Cardiac ventricle fibroblast (primary cell): ENCODE measurements at places on chromosomes 3 and 15. TPM values are rescaled to one million over a fixed set of nuclear protein-coding genes. Genes with fewer than 3 reads are reported as not detected.

Gene COL8A1
- total RNA-seq, result 73.3 and 83.3 TPM in 2 replicates

Gene ST8SIA2
- total RNA-seq, result not detected in 2 replicates

Gene PROS1
- 119 and 142 TPM in 2 replicates for total RNA-seq

Gene MED12L
- 0.05 and 0.06 TPM in 2 replicates for total RNA-seq

Gene SLC9C1
- total RNA-seq, result 0.19 TPM in 1 of 2 replicates, not detected in the other

Gene EFHB
- total RNA-seq, result 1.2 and 4.4 TPM in 2 replicates

Gene LRRC15
- total RNA-seq, result not detected in 2 replicates

Gene MESP2
- 0.98 and 1.3 TPM in 2 replicates for total RNA-seq

Gene MEX3B
- total RNA-seq, result 3.0 and 3.4 TPM in 2 replicates

Gene NANOGP8
- total RNA-seq, result not detected in 2 replicates

Gene GNAI2
- total RNA-seq, result 132 and 164 TPM in 2 replicates

Gene PDZRN3
- total RNA-seq, result 44.8 and 46.0 TPM in 2 replicates

Gene C3orf22
- total RNA-seq, result not detected in 2 replicates

Gene DAZL
- 0.10 and 1.4 TPM in 2 replicates for total RNA-seq

Gene CCDC13
- total RNA-seq, result 1.4 and 2.0 TPM in 2 replicates

Gene FGF7
- total RNA-seq, result 129 and 165 TPM in 2 replicates

Gene FILIP1L
- total RNA-seq, result 15.9 and 16.0 TPM in 2 replicates

Gene RETNLB
- not detected in 2 replicates for total RNA-seq

Gene CHST14
- 23.4 and 23.8 TPM in 2 replicates for total RNA-seq

Gene ESYT3
- 0.44 TPM in 1 of 2 replicates, not detected in the other for total RNA-seq

Gene EID1
- 204 and 337 TPM in 2 replicates for total RNA-seq

Gene JAGN1
- 34.1 and 40.8 TPM in 2 replicates for total RNA-seq

Gene DNAH1
- total RNA-seq, result 1.9 and 8.8 TPM in 2 replicates

Gene PARP15
- 0.44 TPM in 1 of 2 replicates, not detected in the other for total RNA-seq

Gene ZBTB20
- total RNA-seq, result 27.1 and 34.1 TPM in 2 replicates
